ENCODE measurements at places on chromosomes 5 and 9.

GRCh38 chr5:159819591-159820411, 96.5 kb upstream of the ADRA1B start:
- DNase-seq = no peak

- no peak for DNase-seq
Observed at GRCh38 chr5:172166030-172166826, 21.8 kb downstream of the STK10 start.

DNA sequence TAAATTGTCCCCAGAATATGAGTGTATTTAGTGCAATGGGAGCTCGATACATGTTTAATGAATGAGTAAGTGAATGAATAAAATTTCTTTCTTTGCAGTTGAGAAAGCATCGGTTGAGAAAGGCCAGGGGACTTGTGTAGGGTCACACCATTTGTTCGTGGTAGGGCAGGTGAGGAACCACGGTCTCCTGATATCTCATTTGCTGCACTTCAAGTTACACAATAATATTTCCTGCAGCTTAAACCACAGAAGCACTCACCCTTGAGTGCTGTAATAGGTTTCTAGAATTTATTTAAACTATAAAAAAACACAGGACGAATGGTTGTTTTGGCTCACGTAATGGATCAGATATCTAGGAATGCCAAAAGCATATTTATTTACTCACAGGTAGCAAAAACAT, 429.8 kb downstream of the SPATA31D1 start:
- DNase-seq = no peak

GRCh38 chr5:128844354-128844923, 120.8 kb upstream of the SLC27A6 start:
- no peak for DNase-seq

- DNase-seq = no peak
Observed at GRCh38 chr5:72392326-72392733, 72.2 kb downstream of the PTCD2 start.

- no peak for DNase-seq
Observed at GRCh38 chr5:90488791-90489190, 14.1 kb downstream of the POLR3G start.

DNA sequence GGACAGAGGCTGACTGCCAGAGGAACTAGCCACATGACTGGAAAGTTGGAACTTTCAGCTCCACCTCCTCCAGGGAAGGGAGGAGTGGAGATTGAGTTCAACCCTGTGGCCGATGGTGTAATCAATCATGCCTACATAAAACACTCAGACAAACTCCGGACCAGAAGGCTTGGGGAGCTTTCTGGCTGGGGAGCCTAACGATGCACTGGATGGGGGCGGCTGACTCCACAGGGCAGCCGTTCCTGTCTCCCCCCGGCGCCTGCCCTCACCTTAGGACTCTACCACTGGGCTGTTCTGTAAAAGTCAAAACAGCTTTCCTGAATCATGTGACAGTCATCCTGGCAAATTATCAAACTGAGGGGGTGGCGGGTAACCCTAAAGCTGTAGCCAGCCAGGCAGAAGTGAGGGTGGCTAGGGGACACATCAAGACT, 58.0 kb downstream of the GOLM1 start:
- no peak for DNase-seq

DNA sequence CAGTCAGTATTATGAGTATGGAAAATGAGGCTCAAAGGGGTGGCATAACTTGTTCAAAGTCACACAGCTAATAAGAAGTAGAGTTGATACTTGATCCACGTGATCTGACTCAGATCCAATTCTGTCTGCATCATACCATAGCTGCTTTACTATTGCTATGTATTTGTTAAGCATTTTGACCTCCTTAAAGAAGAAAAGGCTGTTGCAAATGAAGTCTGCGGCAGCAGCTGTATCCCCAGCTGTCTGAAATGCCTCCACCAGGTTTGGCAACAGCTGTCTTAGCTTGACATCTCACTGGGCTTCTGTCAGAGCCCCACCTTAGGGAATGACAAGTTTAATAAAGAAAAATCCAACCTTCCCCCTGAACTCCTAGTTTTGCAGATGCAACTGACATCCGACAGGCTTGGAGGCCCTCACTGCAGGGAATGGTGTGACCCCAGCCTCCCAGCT, 75.6 kb upstream of the SLC44A1 start:
- no peak for DNase-seq

DNA sequence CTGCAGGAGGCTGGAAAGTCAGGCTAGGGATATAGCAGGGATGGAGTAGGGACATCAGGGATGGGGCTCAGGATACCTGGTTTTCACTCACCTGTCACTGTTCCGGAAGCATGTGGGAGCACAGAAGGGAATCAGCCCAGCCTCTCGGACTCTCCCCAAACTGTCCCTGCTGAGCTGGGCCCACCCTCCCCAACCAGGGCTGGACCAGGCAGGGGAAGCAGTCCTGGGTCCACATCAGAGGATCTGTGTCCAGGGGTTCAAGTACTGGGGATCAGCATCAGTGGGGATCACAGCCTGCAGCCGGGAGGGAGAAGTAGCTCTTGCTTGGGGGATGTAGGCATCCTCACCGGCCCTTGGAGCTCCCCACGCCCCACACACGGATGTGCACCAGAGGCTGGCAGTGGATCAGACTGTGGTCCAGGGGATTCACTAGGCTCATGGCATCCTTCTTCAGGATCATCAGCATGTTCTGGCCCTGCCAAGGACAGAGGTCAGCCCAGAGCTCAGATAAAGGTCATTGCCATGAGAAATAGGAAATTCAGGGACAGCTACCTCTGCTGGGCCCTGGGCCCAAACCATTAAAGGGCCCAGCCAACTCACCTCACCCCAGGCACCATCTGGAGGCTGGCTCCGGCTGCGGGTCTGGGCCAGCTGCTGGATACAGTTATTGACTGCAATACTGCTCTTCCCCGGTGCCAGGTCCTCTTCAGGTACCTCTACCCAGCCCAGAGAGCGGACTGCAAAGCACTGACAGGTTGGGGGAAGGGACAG, 2.5 kb downstream of the APBB3 start:
- no peak for DNase-seq
